ENCODE measurements at places on chromosomes 16 and 17.

DNA sequence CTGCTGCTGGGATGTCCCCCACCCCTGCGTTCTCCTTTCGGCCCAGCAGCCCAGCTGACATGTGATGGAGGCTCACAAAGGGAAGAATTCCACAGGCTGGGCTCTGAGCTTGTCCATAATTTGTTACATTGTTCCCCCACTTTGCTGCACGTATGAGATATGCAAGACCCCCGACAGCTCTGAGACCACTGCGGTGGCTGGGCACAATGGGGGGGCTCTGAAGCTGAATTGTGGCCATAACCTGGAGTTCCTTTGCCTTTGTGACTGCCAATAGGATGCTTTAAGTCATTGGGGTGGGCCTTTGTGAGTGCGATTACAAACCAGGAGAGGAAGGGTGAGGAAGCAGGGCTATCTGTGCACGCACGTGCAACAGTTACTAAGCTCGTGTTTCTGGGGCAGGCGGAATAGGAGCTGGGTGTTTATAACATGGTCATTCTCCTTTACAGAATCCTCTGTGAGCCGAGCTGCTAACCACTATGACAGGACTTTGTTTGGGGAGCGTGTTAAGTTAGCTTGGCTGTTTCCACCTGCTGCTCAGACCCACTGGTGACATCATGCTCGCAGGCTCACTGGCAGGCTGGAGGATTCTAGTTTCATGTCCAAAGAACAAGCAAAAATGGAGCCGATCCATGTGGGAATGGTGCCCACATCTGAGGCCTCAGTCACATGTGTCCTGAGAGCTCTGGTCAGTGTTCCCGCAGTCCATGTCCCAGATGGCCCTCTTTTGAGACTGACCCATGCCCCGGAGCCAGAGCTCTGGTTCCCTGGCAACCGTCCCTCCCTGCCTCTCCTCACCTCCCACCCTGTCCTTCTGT, 208.3 kb upstream of the SALL1 start:
- no peak for DNase-seq

- DNase-seq, result no peak
Measured at GRCh38 chr16:50160495-50161164, 7.5 kb downstream of the TENT4B start.

GRCh38 chr17:42402117-42402516, 13.9 kb upstream of the STAT3 start:
- no peak for DNase-seq

- DNase-seq, result no peak
Measured at GRCh38 chr16:23125277-23125676, 24.0 kb downstream of the USP31 start.

DNA sequence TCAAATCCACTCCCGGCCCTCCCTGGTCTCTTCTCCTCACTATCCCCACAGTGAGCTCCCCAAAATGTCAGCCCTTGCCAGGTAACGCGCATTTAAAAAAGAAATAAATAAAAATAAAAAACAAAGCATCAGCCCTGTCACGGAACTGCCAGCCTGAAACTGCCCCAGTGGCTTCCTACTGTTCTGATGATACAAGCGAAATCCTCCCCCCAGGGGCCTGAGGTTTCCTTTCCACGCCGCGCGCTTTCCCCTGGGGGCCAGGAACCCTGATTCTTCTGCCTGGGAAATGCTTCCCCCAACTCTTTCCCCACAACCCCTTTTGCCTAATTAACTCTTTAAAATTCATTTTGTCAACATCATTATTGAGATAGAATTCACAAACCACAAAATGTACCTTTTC, 12.2 kb upstream of the RPH3AL start:
- DNase-seq, result no peak

DNA sequence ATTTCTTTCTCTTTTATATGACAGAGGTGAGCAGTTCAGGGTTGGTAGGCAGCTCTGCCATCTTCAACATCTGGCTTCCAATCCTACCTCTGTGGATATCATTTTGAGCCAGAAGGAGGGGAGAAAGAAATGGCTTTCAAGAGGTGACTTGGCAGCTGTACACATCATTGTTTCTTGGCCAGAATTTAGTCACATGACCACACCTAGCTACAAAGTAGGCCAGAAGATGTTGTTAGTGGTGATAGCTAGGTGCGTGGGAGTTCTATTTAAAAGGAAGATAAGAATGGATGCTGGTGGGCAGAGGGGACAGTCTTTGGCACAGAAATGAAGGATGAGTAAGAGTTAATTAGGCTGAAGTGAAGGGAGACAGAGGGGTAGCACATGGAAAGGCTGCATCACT, 29.2 kb upstream of the MPHOSPH6 start:
- DNase-seq, result no peak

DNA sequence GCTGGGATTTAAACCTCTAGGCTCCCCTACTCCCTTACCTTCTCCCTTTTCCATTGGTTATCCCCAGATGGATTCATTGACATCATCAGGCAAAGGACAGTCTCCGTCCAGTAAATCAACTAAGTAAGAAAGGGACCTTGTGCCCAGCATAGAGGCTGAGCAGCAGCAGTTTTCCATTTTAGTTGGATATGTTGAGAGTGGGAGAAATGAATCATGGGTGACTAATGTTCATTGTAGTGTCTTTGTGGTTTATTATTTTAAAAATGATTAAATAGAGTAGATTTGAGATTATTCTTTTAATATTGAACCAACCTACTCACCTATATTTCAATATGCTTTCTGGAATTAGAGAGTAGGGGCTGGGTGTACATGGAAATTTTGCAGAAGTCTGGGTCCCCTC, 99.4 kb upstream of the CACNG3 start:
- DNase-seq, result no peak

GRCh38 chr17:82913304-82914043, 73.7 kb upstream of the ZNF750 start:
- DNase-seq, result no peak
